ENCODE measurements at places on chromosomes 6 and 20. TPM values are rescaled to one million over a fixed set of nuclear protein-coding genes. Genes with fewer than 3 reads are reported as not detected.

Gene CHRNA4
- total RNA-seq, result 0.06 TPM

Gene HEY2
- total RNA-seq, result 2.2 TPM

DNA sequence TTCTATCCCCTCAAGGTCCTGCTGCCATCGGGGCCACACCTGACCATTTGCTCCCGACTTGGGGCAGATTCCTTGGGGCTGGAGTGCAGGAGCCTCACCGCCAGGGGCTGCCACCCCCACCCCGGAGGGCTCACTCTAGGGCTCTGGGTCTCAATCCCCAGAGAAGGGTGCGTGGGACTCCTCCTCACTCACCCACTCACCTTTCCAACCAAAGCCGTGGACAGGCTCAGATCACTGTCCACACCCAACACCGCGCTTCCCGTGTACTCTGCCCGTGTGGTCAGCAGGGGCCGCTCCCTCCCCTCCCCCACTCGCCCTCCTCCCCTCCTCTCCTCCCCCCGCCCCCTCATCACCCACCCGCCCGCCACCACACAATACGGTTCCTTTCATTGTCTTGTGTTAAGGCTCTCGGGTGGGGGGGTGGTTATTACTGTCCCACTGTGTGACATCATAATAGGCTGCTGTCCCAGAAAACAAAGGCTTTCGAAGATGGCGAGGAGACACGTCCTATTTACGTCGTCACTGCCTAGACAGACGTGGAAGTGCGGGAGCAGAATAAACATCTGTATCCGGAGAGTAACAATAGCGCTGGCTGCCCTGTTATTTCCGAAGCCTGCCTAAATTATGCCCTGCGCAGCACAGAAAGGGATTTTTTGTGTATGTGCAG is 85.8 kb downstream of the YTHDF1 start:
- peak; percentile 43 for DNase-seq

GRCh38 chr6:34953061-34954025 is 64.3 kb downstream of the ANKS1A start:
- DNase-seq, result no peak

DNA sequence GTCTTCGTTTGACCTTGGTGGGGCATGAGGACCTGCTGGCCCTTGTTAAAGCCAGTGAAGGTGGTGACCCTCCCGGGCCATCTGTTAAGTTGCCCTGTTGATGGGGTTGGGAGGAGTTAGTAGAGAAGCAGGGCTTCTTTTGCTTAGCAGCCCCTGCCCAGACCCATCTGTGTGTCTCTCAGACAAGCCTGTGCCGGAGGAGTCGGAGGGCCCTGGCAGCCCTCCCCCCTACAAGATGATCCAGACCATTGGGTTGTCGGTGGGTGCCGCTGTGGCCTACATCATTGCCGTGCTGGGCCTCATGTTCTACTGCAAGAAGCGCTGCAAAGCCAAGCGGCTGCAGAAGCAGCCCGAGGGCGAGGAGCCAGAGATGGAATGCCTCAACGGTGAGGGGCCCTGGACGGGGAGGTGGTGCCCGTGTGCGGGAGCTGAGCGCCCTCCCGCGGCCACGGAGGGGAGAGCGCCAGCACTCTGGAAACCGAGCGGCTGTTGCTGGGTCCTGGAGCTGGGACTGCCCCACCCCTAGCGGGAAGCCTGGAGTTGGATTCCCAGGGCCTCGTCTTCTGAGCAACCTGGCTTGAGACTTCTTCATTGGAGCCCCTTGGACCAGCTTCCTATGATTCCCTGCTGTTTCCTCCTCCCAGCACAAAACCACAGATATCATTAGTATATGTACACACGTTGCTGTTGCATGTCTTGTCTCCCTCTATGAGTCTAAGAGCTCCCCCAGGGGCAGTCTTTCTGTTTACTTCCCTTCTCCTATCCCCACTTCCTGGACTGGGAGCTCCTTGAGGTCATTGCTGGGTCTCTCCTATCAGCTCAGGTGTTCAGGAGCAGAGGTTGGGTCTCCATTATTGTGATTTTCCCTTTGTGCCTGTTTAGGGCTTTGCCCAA is 27.6 kb upstream of the SRF start:
- peak; percentile 91 for DNase-seq

GRCh38 chr6:14652536-14652935 is 535.0 kb downstream of the CD83 start:
- DNase-seq, result no peak

- no peak for DNase-seq
Observed at GRCh38 chr6:168025831-168026710, 28.6 kb downstream of the KIF25 start.

DNA sequence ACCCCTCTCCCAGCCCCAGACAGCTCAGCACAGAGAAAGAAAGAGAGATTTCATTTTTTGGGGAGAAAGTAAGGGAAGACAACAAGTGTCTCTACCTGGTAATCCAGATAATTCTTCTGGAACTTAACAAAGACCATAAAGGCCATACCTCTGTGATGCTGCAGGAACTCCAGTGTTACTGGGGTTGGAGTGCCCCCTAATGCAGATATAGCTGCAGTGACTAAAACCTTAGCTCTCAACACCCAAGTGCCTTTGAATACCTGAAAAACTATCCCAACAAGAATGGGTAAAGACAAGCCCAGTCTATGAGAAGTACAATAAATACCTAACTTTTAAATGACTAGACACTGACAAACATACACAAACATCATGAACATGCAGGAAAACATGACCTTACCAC is 365.3 kb upstream of the PTCHD4 start:
- no peak for DNase-seq

GRCh38 chr6:66421570-66421969 is 714.5 kb upstream of the EYS start:
- no peak for DNase-seq
